Stimulated activated CD8-positive, alpha-beta memory T cell treated with anti-CD3 and anti-CD28 coated beads, Interleukin-2, amount 100 ng/mL, for 1 hour (primary cell): ENCODE measurements at places on chromosomes 12 and 14.

- DNase-seq = no peak
These were observed 20.6 kb downstream of the ARMH4 start for GRCh38 chr14:58131386-58131785.

DNA sequence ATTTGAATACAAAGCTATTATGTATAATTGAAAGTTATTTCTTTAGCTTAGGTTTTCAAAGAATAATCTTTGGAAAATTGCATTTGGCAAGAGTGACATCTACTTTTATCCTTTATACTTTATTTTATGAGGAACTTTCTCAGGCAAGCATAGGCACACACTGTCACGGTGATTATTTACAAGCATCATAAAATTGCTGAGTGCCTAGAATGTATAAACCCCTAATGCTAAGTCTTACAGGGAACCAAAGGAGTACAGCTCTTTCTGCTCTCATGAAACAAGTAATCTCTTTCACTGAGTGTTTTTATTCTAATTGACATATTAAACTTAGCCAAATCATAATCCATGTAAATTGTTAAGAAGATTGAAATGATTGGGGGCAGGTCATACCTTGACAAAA lies 154.9 kb downstream of the FSCB start:
- no peak for DNase-seq

DNA sequence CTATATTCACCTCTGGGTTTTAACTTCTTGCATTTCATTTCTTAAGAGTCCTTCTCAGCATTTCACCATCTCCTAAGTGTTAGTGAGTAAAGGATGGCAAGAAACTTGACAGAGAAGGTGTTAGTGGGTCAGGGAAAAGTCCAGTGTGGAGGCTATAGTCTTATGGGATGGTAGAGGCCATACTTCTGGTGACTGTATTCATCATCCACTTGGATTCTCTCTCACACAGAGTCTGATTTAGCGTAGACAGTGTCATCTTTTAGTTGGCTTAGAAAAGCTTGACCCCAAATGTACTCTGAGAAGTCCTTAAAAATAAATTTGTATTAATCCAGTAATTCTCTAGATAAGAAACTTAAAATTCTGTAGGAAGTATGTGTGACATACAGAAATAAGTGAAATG lies 232.4 kb upstream of the FBXO33 start:
- DNase-seq = no peak

- DNase-seq = peak; percentile 3
These were observed 252.2 kb upstream of the FOXN3 start for GRCh38 chr14:89669193-89669592.

DNA sequence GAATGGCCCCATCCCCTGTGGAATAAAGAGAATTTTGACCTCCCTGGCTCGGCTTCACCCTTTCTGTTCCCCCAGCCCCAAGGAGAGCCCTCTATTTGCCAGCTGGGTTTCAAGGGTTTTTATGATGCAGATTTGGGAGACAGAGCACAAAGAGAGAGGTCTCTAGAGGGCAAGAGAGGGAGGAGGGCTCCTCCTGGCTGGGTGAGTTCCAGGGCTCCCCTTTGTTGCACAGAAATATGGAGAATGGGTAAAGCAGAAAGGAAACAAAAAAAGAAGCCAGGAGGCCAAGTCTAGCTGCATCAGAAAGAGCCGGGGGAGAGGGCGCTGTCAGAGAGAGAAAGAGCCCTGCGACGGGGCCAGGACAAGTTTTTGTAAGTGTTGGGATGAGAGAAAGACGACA lies 319.6 kb upstream of the RTL1 start:
- DNase-seq = no peak

GRCh38 chr12:4353785-4354208 lies 25.7 kb downstream of the FGF23 start:
- DNase-seq = peak; percentile 31

DNA sequence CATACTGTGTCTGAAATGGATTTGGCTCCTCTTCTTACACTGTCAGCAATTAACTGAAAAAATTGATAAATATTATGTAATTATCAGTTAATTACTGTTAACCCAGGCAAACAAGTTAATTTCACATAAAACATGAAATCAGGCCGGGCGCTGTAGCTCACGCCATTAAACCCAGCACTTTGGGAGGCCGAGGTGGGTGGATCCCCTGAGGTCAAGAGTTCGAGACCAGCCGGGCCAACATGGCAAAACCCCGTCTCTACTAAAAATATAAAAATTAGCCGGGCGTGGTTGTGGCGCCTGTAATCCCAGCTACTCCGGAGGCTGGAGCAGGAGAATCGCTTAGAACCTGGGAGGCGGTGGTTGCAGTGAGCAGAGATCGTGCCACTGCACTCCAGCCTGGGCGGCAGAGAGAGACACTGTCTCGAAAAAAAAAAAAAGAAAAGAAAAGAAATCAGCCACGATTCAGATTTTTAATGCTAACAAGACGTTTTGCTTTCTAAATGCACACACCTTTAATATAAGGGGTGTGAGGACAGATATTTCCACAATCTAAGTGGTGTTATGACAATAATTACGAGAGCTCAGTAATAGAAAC lies 473 bp upstream of the TMEM19 start:
- DNase-seq = no peak

- DNase-seq = no peak
These were observed 39.4 kb upstream of the CSRNP2 start for GRCh38 chr12:51122844-51123243.

DNA sequence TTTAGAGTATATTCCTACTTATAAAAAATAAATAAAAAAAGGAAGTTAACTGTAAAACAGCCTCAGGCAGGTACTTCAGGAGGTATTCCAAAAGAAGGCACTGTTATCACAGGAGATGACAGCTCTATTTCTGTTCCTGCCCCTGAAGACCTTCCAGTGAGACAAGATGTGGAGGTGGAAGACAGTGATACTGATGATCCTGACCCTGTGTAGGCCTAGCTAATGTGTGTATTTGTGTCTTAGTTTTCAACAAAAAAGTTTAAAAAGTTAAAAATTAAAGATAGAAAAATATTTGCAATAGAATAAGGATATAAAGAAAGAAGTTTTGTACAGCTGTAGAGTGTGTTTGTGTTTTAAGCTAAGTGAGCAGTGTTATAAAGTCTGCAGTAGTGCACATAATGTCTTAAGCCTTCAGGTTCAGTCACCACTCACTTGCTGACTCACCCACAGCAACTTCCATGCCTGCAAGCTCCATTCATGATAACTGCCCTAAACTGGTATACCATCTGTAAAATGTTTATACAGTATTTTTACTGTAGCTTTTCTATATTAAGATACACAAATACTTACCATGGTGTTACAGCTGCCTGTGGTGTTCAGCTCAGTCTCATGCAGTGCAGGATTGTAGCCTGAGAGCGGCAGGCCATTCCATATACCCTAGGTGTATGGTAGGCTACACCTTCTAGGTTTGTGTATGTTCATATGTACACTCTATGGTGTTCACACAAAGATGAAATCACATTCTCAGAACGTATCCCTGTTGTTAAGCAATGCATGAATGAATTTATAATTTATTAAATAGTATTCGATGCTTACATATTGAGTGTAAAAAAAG lies 121.1 kb downstream of the ANO6 start:
- no peak for DNase-seq

DNA sequence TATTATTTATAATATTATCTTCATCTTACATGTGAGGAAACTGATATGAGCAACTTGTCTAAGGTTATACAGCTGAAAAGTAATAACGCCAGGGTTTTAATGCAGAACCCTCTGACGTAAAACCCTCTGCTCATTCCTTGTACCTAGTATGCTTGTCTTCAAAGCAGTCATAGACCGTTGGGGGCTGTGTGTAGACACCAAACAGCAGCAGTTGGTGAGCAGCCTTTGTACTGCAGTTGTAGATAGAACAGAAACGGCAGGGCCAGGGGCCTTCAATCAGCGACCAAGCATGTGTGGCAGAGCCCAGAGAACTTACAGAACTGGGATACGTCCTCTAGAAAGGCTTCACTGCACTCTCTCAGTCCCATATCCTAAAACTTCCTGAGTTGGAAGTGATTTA lies 28.1 kb downstream of the EVL start:
- no peak for DNase-seq

GRCh38 chr14:81157431-81157830 lies 63.3 kb downstream of the GTF2A1 start:
- no peak for DNase-seq

DNA sequence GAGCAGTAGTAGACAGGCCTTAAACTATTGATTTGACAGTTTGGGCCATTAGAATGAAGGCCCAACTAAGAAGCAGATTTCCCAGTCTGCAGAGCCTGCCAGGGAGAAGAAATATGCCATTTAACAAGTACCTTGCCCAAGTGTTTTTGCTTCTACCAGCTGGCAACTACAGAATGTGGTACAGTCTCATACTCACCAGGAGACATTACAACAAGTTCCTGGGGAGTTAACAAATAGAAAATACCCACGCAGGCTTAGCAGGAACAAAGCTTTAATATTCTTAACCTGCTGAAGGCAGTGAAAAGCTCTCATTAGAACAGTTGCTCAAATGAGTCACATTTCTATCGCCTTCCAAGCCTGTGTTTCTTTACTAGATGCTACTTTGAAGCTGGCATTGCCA lies 241.0 kb downstream of the TMEM117 start:
- DNase-seq = no peak

DNA sequence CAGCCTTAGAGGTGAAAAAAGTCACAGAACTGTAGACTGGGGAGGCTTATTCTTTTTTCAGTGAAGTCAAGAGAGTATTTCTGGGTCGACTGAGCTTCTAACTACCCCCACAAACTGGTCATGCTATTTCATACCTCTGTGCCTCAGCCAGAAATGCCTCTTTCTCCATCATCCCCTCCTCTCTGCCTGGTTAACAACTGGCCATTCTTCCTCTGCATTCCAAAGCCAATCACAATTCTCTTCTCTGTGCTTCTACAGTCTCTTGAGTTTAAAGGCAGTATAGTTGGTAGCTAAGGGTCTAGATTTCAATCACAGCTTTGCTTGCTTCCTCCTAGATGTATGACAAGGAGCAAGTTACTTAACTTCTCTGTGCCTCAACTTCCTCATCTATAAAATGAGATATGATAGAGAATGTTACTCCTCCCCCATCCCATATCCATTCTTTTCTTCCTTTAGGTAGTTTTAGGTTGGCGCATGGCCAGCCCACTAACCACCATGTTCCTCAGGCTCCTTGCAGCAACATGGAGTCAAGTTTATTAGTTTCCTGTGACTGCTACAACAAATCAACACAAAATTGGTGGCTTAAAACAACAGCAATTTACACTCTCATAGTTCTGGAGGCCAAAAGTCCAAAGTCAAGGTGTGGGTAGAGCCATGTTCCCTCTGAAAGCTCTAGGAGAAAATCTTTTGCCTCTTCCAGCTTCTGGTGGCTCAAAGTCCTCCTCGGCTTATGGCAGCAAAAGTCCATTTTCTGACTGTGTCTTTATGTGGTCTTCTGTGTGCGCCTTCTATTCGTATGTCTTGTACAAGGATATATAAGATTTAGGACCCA lies 62.5 kb downstream of the ITPR2 start:
- DNase-seq = no peak

- DNase-seq = no peak
These were observed 240.3 kb upstream of the TMPO start for GRCh38 chr12:98275131-98275475.

DNA sequence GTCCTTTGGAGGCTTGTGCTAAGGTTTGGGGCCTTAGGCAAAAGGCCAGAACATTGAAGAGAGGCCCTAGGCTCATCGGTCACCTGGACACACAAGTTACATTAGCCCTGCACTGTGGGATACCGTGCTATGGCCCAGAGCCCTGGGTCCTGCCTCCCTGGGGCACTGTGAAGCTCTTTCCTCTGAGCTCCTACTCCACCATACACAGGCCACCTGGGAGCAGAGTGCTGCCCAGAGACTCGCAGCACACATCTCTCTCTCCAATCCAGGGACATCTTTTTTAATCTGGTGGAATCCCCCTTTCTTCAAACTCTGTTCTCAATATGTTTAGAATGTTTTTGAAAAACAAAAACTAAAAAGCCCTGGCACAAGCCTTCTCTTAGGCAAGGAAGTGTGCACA lies 314.2 kb upstream of the RGS6 start:
- no peak for DNase-seq

- DNase-seq = no peak
These were observed 42.6 kb upstream of the LIMA1 start for GRCh38 chr12:50325890-50326391.

- no peak for DNase-seq
These were observed 409.0 kb upstream of the DCN start for GRCh38 chr12:91591639-91591987.

DNA sequence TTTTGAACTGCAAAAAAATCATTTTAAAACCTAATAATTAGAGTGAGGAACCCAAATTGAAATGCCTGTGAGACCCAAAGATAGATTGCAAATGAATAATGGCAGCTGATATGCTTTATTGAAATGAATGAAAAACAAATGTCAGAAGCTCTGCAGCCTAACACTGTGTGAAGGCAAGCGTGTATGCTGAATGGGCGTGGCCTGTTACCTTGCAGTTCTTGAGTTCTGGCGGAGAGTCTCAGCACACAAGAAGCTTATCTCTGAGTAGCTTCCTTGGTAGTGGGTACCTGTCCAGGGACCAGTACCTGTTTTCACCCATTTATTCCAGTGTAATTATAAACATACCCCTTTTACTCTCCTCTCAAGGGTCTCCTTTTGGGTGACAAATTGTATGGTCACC lies 341.2 kb downstream of the NPAS3 start:
- no peak for DNase-seq

DNA sequence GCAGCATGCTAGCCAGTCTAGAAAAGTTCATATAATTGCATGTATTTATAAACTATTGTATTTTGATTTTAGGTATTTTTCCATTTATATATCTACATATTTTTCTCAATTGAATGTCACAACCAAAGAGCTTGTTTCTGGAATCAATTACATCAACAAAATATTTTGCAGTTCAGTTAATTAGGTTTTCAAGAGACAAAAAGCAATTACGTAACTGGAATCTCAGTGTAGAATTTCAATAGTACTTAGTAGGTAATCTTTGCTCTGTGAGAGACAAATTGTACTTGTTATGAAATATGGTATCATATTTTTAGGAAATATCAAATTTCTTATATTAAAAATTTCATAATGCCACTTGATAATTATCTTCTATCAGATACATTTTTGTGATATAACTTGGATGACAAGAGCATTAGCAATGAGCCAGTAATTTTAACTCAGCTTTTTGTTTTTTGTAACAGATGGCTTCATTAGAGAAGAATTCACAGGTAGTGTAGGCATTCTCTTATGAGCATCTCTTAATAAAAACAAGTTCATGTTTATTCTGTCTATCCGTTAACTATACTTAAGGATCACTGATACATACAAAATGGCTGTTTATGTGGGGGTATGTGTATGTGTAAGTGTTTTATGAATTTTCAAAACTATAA lies 774.7 kb downstream of the C12orf50 start:
- no peak for DNase-seq

- DNase-seq = no peak
These were observed 26.9 kb upstream of the CCDC88C start for GRCh38 chr14:91444335-91445020.

DNA sequence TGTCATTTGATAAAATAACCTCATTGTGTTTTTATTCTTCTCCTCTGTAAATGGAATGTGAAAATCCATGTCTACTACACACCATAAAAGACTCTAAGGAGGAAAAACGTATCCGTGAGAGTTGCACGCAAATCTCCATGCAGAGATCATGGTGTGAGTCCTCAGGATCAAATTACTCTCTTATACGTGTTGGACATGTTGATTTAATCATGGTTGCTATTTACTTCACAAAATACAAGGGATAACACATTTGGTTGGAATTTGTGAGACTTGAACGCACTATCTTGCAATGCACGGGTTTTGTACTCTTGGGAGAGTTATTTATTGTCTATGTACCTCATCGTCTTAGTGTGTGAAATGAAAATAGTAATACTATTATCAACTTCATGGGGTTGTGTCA lies 128.0 kb upstream of the RASSF8 start:
- no peak for DNase-seq
